Stimulated activated CD8-positive, alpha-beta memory T cell treated with anti-CD3 and anti-CD28 coated beads, Interleukin-15, amount 100 ng/mL, for 1 hour (primary cell): ENCODE measurements at places on chromosomes 7 and 10.

DNA sequence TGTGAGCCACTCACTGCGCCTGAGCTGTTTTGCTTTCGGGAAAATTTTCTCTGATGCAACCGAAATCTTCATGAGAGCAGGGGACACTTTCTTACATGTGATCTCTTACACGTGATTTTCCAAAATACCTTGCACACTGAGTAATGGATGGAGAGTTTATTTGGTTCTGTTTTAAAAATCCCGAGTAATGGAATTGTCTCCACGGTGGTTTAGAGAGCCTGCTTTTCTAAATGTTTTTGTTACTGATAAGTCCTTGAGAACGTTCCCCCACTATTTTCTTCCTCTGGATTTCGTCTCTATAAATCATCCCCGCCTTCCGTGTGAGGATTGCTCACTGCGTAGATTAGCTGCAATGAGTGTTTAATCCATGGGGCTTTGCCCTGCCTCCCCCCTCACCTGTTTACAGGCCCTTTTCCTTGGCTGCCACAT, 25.7 kb downstream of the CAMK1D start:
- DNase-seq: no peak

DNA sequence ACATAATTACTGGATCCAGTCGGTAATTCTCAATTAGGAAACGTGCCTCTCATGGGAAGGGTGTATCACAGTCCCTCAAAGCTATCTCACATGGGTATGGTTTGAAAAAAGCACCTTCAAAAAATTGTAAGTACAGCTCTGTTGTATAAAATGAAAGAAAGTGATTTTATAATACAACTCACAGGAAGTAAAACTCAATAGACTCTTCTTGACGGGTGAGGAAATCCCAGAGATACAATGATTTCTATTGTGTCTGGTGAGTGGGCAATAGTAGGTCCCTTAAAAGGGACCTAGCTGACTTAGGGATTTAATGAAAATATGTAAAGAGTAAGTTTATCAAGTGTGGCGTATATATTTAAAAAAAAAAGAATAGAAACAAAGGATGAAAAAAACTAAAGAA, 27.0 kb downstream of the TASOR2 start:
- DNase-seq: no peak

DNA sequence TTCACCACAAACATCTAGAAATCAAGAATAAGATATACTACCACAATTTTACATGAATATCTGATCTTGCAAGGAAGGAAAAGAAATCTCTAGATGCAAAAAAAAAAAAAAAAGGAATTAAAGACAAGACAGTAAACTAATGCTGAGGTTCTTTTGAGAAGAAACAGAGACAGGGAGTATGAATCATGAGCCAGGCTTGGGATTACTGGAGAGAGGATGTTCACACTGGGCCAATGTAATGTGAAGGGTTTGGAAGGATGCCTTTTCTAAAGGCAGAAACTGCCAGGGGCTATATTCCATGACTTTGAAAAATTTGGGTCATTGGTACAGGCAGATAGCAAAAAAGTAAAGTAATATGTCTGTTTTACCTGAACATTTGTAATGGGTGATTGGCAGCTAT, 573.0 kb upstream of the IGFBP3 start:
- no peak for DNase-seq

DNA sequence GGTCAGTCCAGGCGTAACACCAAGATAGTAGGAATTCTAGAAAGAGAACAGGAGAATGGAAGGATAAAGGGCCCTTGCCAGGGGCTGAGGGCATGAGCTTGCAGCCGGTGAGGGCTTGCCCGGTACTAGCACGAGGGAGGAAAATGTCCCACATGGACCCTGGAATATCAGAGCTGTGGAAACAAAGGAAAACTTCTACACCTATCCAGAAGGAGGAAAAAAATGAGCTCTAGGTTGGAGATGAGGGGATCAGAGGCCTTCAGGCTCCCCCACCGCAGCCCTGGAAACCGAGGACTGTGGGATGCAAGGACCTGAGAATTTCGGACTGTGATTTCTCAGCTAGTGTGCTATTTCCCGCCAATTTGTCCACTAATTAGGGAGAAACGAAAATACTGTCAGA, 22.1 kb downstream of the RAMP3 start:
- DNase-seq: no peak

DNA sequence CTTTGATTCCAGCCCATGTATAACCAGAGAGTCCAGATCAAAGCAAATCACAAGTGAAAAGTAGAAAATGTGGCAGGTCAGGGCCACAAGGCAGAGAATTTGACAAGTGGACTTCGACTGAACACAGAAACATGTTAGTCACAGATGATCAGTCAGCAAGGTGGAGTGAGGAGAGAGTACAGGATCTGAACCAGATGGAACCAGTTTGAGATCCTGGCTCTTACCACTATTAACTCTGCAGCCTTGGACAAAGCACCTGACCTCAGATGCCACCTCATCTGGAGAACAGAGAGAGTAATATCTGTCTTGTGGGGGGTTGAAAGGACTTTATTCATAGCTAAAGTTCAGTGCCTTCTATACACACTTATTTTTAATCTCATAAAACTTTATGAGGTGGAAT, 4.4 kb downstream of the MRLN start:
- no peak for DNase-seq

DNA sequence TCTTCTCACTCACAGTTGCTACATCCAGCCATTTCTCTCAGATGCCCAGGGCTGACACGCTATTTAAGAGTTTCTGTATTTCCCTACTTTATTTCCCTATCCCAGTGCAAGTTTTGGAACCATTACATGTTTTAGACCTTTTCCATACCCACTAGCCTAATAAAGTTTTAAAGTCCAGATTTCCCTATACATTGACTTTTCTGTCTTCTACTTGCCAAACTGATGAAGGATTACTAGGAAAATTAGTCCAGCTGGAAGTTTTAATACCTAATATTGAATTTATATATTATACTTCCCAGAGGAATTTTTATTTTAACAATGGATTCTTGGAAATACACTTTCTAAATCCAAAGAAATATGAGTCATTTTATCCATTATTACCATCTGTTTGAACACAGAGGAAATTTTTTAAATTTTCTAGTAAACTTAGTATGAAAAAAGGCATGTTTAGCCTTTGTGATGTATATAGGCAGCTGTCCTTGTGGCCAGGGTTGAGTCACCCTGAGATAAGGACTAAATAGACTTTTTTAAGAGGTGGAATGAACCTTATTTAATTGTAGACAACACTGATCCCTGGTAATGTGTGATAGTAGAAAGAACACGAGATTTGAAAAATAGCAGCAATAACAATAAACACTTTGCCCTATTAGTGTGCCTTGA, 205.0 kb downstream of the TFEC start:
- no peak for DNase-seq

DNA sequence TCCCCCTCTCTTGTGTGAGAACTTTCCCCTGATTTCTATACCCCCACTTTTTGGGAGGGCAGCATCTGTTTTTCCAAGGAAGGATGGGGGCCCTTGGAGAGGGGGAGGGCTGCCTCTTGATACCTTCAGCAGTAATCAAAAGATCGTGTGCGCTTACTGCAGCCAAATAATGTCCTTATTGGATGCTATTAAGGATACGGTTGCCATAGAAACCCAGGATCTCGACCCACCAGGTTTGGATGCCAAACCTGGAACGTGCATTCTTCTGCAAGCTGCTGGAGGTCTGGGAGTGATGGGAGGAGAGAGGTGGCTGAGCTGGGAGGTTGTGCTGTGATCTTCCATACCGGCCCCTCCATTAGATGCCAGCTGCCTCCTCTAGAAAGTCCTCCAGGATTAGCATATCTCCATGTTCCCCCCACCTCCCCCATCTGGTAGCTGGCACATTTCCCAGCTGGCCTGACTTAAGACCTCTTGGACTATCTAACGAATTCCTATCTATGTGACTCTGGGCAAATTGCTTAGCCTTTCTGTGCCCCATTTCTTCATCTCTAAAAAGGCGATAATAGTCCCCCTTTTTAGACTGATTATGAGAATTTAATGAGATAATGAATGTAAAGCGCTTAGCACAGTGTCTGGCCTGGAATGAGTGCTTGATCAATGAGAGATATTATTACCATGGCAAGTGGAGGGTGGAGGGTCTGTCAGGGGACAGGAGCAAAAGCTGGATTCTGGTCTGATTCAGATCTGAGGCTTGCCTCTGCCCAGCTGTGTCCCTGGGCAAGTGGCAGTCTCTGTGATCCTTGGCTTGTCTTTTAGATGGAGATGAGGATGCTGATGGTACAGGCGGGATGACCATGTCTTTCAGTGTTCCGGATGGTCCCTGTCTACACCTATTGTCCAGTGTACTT, 78.5 kb upstream of the PCBD1 start:
- DNase-seq: no peak

GRCh38 chr7:141133646-141134045, 59.8 kb downstream of the TMEM178B start:
- DNase-seq: no peak

DNA sequence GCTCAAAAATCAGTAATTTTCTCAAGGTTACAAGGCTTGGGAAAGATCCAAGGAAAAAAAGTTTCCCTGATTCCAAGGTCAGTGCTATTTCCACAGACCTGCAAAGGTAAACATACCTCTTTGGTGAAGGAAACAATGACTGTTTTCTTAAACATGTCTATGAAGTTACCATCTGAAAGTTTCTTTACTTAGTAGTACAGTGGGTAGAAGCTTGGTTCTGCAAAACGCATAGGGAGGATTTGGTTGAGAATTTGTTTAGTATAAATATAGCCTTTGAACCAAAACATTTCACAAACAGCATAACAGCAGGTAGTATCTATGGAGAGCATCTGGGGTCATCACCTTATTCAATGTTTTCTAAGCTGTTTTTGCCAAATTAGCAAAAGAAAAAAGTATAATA, 169.6 kb downstream of the CCSER2 start:
- no peak for DNase-seq

- no peak for DNase-seq
These were observed 189.0 kb downstream of the NPSR1 start for GRCh38 chr7:34846976-34847375.

DNA sequence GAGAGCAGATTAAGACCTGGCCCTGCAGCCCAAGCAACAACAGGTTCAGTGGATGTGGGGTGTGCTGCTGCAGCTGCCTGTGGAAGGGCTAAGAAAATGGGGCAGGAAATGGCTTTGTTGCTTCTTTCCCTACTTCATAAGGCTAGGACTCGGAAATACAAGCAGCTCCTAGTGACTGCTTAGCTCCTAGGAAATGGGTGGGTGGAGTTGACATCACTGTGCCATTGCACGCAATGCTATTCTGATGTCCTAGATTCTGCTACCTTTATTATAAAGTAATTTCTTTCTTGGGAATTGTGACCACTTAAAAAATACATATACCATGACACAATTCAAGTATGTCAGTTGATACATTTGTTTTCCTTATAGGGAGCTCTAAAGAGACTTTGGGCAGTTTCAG, 155.8 kb downstream of the FANK1 start:
- no peak for DNase-seq

DNA sequence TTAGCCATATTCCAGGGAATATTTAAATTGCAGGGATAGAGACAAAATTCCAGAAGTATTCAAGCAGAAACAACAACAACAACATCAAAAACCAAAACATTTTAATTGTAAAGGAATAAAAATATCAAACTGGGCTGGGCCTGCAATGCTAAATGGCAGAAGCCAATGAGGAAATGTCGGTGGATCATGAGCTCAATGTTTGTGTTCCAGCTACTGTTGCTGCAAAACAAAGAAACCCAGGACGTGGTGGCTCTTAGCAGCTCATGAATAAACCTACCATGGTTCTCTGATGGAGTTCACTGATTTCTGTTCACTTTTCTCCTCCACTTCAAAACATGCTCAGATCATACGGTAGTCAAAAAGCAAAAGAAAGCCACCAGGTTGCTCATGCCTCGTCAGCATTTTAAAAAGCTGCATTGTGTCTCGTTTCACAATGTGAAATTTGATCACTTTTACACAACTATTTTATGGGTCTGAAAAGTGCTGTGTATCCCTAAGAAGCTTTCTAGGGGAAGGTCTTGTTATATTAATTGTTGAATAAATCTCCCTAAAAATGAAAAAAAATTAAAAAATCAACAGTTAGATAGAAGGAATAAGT, 54.0 kb downstream of the ASNS start:
- no peak for DNase-seq

GRCh38 chr10:67936416-67936815, 52.0 kb downstream of the SIRT1 start:
- no peak for DNase-seq

- no peak for DNase-seq
These were observed 13.6 kb downstream of the EIF4EBP2 start for GRCh38 chr10:70417568-70417967.

- DNase-seq: no peak
These were observed 55.4 kb upstream of the MKRN1 start for GRCh38 chr7:140534743-140535142.

GRCh38 chr10:123904834-123905409, 13.3 kb upstream of the CPXM2 start:
- no peak for DNase-seq

DNA sequence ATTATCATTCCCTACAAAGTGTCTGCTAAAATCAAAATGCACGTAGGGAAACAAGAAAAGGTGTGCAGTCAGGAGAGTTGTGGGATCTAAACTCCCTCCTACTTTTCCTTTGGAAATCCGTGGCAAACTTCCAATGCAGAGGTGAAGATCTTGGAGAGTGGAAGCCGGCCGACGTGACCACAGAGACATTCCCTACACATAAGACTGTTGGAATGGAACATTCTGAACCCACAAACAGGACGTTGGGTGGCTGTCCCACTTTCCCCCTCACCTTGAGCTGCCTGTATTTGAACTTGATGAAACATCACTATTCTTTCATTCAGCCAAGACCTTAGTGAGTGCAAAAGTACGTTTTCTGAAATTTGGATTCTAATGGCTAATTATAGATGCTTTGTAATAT, 65.9 kb downstream of the PRKCQ start:
- DNase-seq: no peak

- DNase-seq: no peak
These were observed 42.3 kb downstream of the NRCAM start for GRCh38 chr7:108413782-108414492.
